ENCODE measurements at places on chromosomes 5 and 9.

DNA sequence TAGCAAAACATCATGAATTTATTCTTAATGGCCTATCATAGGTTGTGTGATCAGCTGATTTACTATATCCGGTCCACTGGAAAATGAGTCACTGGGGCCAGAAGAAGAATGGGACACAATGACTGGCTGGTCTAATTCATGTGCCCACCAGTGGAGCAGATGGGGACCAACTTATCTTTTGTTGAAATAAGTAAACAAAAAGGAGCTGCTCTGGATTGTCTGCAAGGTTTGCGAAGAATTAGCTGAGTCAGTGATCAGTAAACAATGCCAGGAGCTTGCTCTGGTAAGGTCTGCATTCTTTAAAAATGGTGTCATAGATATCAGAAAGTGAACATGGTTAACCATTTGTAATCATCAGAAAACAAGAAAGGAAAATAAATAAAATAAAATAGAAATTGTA, 128.0 kb downstream of the RASEF start:
- no peak for DNase-seq

DNA sequence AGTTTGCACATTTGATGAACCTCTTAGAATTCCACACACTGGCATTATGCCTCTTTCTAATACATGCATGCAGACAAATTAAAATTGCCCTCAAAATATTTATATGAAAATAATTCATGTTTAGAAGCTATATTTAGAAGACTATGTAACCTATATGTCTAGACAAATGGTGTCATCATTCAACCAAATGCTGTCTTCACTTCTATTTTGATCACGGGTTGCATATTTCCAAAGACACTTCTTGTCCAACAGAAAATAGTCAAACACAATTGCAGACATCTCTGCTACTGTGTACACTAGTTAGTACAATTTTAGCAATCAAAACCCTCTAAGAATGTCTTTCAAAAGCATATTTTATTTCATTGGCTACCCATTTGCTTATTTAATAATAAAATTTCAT, 114.0 kb downstream of the FBXO38 start:
- DNase-seq = no peak

GRCh38 chr5:142132916-142133315, 24.3 kb downstream of the NDFIP1 start:
- no peak for DNase-seq

GRCh38 chr9:82115900-82116299, 127.3 kb downstream of the SPATA31D1 start:
- DNase-seq = no peak

DNA sequence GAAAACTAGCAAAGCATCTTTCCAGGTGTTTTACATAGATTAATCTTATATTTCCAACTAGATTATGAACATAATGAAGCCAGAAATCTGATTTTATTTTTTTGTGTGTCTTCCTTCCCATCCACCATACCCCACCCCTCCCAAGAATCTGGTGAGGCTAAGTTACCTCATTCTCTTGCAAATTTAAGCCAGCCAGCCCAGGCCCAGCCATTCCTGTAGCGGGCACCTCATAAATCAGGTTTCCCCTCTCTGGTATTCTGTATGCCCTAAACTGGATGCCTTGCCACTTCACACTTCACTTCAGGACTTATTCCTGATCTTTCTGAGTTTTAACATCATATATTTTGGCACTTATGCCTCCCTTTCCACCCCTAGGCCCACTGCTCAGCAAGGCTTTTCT, 21.8 kb downstream of the C9 start:
- no peak for DNase-seq

GRCh38 chr9:123048748-123049147, 15.3 kb downstream of the GPR21 start:
- no peak for DNase-seq

DNA sequence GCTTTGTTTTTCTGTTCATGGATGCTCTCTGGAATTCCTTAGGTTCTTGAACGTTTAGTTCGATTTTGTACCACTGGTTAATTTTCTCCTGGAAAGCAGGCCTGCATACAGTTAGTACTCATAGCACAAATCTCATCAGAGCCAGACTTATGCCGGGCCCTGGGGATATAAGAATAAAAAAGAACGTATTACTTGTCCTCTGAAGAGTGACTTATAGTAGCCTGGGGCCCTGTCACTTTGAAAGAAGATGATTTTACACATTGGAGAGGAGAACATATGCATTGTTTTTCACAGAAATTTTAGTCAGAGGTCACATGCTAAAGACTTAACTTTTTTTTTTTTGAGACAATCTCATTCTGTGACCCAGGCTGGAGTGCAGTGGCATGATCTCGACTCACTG, 50.3 kb downstream of the ZNF462 start:
- no peak for DNase-seq

DNA sequence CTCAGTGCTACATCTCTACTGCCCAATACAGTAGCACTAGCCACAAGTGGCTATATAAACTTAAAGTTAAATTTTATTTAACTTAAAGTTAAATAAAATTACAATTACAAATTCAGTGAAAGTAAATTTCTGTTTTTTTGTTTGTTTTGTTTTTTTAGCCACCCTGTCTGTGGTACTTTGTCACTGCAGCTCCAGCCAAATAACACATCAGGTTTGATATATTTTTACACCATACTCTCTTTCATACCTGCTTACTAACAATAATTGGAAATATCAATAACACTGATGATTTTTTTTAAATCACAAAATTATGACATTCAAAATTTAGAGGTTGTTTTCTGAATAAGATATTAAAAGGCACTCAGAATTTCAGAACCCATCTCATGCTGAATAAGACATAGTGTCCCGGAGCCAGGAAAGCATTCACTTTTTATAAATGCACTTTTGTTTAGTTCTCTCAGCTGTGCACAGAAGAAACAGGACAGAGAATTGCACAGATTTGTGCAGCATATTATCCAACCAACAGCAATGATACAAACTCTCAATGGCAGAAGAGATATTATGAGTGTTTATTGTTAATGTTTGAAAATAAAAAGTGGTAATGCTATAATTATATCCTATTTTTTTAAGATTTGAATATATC, 92.6 kb downstream of the EDIL3 start:
- no peak for DNase-seq

DNA sequence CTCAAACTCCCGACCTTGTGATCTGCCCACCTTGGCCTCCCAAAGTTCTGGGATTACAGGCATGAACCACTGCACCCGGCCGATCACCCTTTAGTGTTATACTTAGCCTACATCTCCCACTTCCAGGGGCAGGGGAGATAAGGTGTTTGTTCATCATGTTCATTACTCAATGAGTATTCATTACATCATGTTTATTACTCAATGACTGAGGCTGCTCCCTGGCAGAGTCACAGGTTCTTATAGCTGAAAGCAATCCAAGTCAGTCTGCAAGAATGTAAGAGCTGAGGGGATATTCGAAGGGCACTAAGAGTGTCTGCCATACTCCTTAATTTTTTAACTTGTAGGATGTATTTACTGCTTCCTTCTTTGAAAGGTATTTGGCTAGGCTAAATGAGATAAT, 214.2 kb downstream of the SPATA31D1 start:
- DNase-seq = no peak

DNA sequence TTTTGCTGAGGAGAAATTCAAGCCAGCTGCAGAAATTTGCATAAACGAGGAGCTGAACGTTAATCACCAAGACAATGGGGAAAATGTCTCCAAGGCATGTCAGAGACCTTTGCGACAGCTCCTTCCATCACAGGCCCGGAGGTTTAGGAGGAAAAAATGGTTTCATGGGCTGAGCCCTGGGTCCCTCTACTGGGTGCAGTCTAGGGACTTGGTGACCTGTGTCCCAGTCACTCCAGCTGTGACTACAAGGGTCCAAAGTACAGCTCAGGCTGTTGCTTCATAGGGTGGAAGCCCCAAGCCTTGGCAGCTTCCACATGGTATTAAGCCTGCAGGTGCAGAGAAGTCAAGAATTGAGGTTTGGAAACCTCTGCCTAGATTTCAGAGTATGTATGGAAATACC, 207.5 kb downstream of the DENND1A start:
- no peak for DNase-seq

DNA sequence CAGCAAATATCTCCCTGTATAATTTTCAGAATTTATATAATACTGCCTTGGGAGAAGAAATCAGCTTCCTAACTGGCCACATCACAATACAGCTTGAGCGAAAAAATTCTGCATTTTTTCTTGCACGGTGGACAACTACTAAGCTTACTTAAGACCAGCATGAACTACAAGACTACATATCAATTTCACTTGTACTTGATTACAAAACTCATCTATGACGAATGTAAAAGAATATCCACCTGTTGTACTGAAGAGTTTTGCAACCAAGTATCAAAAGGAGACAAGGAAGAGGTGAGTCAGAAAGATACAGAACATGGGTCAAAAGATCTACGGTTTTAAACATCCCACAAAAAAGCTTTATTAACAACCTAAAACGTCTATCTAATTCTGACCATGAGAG, 279.4 kb downstream of the BNC2 start:
- DNase-seq = no peak

DNA sequence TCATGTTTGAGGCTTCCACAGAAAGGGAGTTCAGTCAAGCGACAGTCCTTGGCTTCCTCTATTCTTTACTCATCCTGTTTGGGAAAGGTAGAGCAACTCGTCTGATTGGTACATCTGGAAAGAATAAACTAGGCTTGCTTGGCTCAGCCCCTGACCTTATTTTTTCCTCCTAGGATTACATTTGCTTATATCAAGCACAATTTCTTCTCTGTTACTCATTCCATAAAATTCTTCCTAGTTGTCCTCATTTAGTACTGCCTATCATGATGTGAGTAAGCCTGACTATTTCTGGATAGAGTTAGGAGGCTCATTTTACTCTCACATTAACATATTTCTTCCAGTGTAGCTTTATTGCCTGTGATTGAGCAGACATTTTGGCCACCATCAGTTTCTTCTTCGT, 10.9 kb upstream of the CARNMT1 start:
- no peak for DNase-seq

DNA sequence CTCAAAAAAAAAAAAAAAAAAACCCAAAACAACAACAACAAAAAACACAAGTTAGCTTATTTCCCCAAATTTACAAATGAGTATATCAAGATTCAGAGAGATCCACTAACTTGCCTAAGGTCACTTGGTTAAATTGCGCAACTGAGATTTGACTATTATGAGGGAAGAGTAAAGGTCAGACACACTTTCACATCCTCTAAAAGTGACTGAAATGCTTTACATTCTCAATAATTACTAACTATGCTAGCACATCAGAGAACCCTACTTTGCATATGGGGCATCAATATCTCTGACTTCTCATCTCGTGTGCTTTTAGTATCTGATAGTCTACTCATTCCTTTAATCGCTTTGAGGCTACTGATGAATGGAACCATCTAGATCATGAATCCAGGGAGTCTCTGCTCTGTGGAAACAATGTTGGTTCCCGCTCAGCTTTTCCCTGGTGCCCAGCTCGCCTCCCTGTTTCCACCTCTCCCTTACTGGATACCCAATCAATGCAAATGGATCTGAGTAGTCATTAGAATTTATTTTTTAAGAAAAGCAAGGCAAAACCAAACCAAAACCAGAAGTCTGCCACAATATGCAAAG, 182.1 kb upstream of the TRIM32 start:
- DNase-seq = no peak

DNA sequence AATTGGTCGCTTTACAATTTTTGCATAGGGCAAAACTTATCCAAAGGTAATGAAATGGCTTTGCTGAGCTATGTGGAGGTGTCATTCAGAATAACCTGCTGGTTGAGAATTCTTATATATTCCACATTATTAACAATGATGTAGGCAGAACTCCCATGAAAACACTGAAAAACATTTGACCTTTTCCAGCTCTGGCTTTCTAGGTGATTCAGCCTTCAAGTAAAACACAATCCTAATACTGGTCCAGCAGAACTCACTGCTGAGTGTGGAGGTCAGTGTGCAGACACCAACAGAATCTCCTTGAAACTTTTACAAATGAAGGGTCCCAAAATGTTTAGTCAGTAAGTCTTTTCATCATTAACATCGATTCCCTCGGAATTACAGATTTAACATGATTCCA, 162.0 kb upstream of the EFNA5 start:
- DNase-seq = no peak

DNA sequence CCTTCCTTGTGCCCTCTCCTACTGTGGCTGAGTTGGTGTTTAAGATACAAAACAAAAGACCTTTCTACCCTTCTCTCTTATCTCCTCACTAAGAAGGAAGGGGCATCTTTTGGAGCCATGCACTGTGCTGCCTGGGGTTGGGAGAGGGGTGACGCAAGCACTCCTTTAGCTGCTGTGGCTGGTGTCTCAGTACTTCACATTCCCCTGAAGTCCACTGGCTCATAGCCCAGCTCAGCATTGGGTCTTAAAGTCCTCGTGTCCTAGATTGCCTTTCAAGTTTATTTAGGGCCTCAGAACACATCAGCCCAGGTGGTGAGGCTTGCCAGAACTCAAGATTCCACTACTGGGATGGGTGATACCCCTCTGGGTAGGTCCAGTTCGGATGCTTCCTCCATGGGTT, 325.9 kb upstream of the CYLC2 start:
- DNase-seq = no peak

- no peak for DNase-seq
These were observed 94.9 kb upstream of the NMUR2 start for GRCh38 chr5:152499814-152500535.

GRCh38 chr5:60163762-60164161, 270.2 kb upstream of the PDE4D start:
- no peak for DNase-seq

DNA sequence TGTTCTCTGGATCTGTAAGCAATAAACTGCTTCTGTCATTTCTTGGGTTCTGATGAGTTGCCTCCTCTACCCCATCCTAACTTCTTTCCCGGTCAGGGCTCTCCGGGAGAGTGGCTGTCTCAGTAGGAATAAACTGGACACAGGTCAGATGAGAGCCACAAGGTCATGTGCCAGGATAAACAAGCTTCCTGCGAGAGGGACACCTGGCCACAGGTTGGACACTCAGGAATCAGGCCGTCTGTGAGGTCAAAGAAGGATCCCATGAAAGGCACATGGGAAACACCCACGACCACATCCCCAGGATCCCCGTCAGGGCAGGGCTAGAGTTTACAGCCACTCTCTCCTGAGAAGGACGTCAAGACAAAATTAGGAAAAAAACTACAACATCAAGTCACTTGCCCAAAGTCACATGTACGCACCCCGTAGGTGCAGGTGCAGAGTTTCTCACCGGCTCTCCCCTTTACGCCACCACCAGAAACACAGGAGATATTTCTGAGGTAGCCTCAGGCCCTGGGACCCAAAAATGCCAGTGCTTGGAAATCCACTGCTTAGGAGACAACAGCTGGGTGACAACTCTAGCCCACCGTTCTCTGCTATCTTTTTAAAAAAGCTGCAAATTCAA, 28.7 kb downstream of the CCT5 start:
- no peak for DNase-seq
